Stimulated activated naive B cell treated with anti-CD40 and anti-IgM and Interleukin-4, amounts not matched to agents 10 μg/mL and 1 μg/mL and 100 μg/mL, for 72 hours (primary cell): ENCODE measurements at places on chromosomes 6 and 20.

DNA sequence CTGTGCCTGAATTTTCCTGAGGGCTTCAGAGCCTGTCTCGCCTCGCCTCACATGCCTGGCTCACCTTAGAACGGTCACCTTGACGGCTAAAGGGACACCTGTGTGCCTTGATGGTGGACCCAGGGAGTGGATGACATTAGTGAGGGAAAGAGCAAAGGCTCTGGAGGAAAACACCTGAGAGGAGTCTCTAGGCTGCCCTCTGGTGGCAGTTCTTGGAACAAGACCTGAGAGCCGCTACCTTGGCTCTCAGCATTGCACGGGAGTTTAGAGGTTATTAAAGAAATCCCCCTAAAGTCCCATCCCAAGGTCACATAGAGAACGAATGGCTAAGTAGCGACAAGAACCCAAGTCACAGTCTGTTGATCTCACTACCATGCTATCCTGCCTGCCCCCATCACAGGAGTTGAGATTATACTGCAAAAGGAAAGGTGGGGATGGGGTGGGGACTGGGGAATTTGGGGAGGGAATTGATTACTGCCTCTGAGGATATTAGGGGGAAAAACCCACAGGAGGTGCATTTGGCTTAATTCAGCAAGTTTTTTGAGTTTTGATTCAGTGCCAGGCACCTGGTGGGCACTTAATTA lies 7.9 kb upstream of the CDSN start:
- peak; percentile 45 for DNase-seq

GRCh38 chr6:63572747-63573075 lies 431 bp downstream of the LOC128125822 start:
- DNase-seq: no peak

DNA sequence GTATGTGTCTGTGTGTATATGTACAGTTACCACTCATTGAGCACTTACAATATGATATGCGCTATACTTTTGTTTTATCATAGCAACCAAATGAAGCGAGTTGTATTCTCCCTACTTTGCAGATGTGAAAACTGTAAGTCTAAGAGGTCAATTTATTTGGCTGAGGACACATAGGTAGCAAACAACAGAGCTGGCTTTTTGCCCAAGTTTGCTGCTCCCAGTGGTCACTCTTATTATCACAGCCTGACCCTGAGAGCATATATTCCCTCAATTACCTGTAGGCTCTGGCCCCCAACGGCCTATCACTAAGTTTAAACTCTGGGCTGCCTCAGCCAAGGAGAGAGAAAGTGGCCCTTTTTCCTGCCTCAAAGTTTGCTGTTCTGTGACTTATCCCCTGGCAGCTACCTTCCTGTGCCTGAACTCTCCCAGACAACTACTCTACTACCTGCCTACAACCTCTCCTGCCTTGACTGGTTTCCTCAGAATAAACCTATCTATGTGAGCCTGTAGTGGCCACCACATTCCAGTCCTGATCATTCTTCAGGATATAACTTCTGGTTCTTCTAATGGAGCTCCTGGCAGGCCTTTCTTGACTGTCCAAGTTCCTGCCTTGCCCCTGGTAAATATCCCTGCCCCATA lies 221.8 kb downstream of the FRK start:
- no peak for DNase-seq

DNA sequence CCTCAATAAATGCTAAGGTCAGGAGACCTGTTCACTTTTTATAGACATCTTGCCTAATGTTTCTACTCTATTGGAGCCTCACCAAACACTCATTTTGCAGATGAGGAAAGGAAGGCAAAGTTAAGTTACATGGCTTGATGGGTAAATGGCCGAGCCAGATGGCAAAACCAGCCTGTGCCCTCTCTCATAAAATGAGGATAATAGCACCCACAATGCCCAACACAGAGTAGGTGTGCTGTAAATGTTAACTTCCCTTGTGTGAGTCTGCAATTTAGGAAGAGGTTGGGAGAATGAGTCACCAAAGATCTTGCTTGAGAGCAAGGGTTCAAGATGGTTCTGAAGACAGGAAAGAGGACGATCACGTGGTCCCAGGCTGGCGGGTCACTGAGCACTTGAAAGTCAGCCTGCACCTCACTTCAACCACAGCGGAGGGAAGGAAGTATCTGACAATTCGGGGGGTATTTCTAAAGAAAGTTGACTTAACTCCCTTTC lies 3.3 kb downstream of the KCNK5 start:
- no peak for DNase-seq

DNA sequence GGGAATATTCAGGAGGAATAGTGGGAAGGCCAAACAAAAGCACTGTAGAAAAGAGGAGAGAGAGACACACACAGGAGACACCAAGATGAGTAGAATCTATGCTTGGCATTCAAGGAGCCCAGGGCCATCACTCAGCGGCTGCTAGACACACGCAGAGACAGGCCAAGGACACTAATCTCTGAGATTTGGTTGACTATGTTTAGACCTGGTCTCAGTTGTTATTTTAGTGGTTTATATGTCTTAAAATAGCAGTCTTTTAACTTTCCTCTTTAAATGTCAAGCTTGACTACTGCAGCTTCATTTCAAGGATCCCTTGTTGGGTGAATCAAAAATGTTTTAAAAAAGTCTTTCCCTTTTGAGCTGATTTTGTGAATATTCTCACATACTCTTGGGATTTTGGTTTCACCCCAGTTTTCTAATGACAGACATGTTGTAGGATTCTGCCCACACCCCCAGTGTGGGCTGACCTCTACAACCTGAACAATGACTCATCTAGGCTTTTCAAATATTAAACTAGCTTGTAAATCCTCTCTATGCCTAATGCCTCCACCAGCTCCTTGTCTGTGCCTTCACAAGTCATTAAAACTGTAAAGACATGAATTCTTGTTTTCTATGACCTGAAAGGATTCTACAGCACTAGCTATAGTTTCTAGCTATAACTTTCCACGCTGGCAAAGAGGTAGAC lies 142.7 kb upstream of the EXOC2 start:
- DNase-seq: no peak

DNA sequence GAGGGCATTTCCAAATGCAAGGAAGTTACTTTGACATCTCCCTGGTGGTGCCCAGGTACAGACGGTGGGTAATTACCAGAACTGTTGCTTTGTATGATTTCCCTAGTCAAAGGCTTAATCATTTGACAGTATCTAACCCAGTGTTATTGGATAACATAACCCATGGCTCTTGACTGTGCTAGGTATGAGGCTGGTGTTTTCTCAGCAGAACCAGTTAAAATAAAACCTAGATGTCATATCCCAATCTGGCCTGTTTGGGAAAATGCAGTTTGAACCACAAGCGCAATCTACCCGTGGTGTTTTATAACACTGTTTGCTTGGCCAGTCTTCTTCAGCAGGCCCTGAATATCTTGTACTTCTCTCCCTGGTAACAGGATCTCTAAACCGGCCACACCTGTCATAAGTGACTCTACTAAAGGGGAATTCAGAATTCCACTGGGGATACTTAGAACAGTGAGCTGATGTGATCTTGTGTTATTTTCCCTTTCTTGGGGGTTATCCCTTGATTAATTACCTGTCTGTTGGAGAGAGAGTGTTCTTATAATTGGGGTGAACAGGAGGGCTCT lies 32.8 kb downstream of the PPP1R14C start:
- DNase-seq: no peak
